ENCODE measurements at places on chromosomes 16 and 17. TPM values are rescaled to one million over a fixed set of nuclear protein-coding genes. Genes with fewer than 3 reads are reported as not detected.

Gene PRSS53
- total RNA-seq = 1.1 TPM

Gene PHOSPHO1
- 0.77 TPM for total RNA-seq

Gene ABCC11
- total RNA-seq = 0.06 TPM

Gene CLEC3A
- total RNA-seq = not detected

Gene MT4
- not detected for total RNA-seq

Gene TCAP
- 0.80 TPM for total RNA-seq

Measured in A549 treated with AZD2906 at 1 μM for 4 hours (cell line).